Mammary epithelial cell (primary cell): ENCODE measurements at places on chromosomes 5 and 9. TPM values are rescaled to one million over a fixed set of nuclear protein-coding genes. Genes with fewer than 3 reads are reported as not detected.

DNA sequence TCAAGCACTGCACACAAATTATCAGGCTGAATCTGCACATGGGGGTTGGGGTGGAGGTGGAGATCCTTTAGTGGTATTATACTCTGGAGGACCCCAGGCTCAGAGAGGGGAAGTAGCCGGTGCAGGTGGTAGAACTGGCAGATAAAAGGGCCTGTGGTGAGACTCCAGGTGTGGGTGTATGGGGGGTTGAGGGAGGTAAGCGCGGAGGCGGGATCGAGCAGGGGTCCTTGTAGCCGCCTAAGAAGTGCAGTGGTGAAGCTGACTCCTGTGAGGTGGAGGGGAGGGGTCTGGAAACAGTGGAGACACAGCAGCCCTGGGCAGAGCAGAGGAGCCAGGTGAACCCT lies 841 bp downstream of the ACSL6 start:
- DNase-seq: no peak

The CCNI2 gene
- 0.09 TPM for polyA plus RNA-seq

The NEUROG1 gene
- polyA plus RNA-seq: not detected

GRCh38 chr5:85538362-85538761 lies 1079.4 kb upstream of the COX7C start:
- no peak for DNase-seq

- no peak for DNase-seq
These were observed 2156.9 kb upstream of the C9orf72 start for GRCh38 chr9:29730163-29730562.

GRCh38 chr5:30384171-30384570 lies 809.3 kb upstream of the CDH6 start:
- DNase-seq: no peak

DNA sequence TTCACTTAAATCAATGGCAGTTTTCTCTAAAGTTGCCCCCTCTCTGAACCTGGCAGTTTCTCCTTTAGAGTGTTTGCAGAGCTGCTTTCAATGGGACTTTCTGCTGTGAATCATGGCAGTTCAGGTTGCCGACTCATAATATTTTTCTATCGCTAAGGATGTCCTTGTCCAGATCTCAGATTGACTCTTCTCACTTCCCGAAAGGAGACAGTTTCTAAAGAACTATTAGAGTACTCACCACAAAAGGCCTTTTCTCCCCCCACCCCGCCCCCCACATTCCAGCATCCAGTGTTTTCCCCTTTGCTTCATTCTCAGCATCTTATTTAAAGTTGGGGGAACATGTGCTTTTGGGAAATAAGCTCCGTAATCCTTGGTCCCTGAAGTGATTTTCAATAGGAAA lies 443.5 kb upstream of the KLF4 start:
- peak; percentile 38 for DNase-seq

GRCh38 chr5:82347201-82347865 lies 69.2 kb upstream of the RPS23 start:
- DNase-seq: no peak
